HCT116 (cell line): ENCODE measurements at places on chromosomes 2 and 18. TPM values are rescaled to one million over a fixed set of nuclear protein-coding genes. Genes with fewer than 3 reads are reported as not detected.

DNA sequence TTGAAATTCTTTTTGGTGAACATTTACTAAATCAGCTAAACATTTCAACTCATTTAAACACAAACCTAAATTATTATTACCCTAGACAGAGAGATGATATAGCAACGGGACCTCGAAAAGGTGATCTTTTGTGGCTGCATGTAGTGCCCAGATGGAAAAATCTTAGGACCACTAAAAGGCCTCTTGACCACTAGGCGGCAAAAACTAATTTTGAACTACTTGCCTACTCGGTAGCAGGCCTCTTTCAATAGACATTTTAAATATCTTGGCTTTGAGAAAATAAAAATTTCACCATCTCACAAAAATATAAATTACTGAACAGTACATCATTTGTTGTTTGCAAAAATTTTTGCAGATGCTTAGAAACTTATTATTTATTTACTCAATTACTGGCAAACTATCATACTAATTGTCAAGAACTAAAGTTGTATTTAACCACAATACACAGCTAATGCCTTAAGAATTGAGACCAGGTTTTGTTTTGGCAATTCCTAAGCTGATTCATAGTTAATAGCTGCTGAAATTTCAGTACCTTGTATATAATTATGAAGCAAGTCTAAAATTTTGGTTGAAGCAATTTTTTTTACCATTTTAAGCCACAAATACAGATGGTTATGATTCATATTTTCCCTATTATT, 9.4 kb downstream of the COL3A1 start:
- no peak overlapping the region for H3K4me3 ChIP-seq
- peak; percentile 34 for DNase-seq
- no peaks in the 10 kb centered on the region for H3K36me3 ChIP-seq
- peaks cover 7% of the 10 kb centered on the region; the same call in 1 of the 2 replicates for H3K4me1 ChIP-seq
- H3K27me3 ChIP-seq, result no peaks in the 10 kb centered on the region

DNA sequence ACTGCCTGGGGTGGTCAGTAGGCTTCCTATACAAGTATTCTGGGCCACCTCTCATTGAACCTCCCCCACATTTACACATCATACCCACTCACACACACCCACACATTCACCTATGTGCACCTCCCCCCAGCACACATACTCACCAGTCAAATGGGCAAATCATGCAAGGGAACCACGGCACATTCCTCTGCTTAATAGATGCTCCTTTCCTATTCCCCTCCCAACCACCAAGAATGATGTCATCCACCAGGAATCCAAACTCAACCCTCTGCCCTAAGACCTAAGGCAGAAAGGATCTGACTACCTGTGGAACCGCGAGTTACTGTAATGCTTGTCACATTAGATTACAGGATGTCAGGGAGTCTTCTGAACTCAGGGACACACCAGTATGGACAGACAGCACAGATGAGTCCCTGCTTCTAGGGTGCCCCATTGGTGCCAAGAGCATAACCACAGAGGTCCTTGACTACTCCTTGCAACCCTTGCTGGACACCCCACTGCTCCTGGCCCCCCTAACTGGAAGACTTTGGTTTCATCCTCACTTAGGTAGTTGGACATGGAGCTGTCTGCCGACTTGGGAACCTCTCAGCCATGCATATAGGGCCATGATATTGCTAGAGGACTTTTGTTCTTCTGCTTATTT, 21.5 kb upstream of the CAB39 start:
- DNase-seq, result peak; percentile 71
- H3K4me1 ChIP-seq, result peaks cover 38% of the 10 kb centered on the region
- H3K4me3 ChIP-seq, result peak overlapping the region; percentile 41
- H3K36me3 ChIP-seq, result no peaks in the 10 kb centered on the region

- H3K36me3 ChIP-seq, result no peaks in the 10 kb centered on the region
- DNase-seq, result no peak
- no peak overlapping the region for H3K4me3 ChIP-seq
These were observed 39.4 kb downstream of the AGAP1 start for GRCh38 chr2:235533198-235533597.

GRCh38 chr2:59733567-59733930, 819.9 kb downstream of the BCL11A start:
- H3K36me3 ChIP-seq, result no peaks in the 10 kb centered on the region
- H3K27ac ChIP-seq, result no peak overlapping the region
- H3K27me3 ChIP-seq, result no peaks in the 10 kb centered on the region
- H3K4me3 ChIP-seq, result no peak overlapping the region

- no peak overlapping the region for H3K27ac ChIP-seq
- no peak for DNase-seq
These were observed 168.3 kb upstream of the POU3F3 start for GRCh38 chr2:104685591-104685990.

DNA sequence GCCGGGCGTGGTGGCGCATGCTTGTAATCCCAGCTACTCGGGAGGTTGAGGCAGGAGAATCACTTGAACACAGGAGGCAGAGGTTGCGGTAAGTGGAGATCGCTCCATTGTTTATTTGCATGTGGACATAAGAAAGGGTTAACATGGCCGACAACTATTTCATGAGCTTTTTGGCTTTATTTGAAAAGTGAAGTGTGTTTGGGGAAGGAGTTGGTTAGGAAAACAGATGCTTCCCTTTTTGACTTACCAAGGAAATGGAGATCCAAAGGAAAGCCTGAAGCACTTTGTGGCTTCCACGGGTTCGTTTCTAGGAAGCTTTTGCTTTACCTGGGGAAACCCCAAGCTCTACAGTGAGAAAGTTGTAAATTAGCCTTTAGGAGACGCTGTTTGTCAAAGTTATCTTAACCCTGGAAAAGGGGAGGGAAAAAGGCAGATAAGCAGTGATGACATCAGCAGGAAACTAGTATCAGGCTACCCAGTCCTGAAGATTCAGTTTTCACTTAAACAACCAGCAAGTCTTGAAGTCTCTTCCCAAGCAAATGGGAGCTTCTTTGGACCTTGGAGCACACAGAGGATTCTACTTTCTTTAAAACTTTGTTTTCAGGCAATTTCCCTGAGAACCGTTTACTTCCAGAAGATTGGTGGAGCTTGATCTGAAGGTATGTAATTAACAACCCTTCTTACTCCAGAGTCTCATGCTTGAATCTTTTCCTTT, at the start of gene CASP10:
CASP10 (plus strand) TSS at position 492 of the 715 bp plus-strand sequence. CDS start 2,637 bp downstream, outside the sequence.
- no peaks in the 10 kb centered on the region for H3K36me3 ChIP-seq
- DNase-seq, result peak; percentile 53
- H3K4me1 ChIP-seq, result no peaks in the 10 kb centered on the region
- H3K27ac ChIP-seq, result no peak within 1 kb of the TSS
- no peaks in the 10 kb centered on the region for H3K27me3 ChIP-seq

DNA sequence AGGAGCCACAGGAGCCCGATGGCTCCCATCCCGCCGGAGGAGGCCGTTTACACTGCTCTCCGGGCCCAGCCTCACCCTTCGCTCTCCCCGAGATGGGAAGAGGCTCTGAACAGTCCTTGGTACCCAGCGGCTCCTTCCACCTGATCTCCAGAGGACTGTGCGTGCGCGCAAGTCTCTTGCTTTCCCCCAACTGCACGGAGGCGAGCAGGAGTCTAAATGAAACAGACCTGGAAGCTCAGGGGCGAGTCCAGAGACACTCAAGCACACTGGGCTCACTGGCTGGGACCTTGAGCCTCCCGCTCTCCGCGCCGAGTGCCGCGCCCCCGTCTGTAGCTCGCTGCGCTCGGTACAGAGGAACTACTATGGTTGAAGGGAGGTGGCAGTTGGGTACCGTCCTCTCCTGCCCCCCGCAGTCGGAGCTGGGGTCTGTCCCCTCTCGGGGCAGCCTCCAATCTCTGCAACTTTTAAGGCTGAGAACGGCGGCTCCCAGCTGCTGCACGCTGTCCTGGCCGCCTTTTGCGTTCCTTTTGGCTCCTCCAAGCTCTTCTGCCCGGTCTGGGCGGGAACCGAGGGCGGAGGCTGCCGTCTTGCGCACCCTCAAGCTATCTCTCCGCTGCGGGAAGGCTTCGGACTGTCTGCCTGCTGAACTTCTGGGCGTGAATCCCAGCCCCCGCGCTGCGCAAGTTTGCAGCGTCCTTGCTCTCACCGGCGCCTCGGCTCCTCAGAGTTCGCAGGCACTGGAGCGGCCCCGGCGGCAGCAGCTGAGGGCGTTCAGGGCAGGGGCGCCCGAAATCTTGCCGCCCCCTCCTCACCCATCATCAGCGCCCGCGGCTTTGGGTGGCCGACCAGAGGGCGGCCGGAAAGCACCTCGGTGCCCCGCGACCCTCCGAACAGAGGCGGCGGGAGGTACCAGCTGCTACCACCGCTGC, 491 bp downstream of the ALK start:
- DNase-seq, result no peak
- no peak overlapping the region for H3K4me3 ChIP-seq
- H3K27me3 ChIP-seq, result peaks cover 31% of the 10 kb centered on the region
- H3K4me1 ChIP-seq, result no peaks in the 10 kb centered on the region
- H3K36me3 ChIP-seq, result no peaks in the 10 kb centered on the region

DNA sequence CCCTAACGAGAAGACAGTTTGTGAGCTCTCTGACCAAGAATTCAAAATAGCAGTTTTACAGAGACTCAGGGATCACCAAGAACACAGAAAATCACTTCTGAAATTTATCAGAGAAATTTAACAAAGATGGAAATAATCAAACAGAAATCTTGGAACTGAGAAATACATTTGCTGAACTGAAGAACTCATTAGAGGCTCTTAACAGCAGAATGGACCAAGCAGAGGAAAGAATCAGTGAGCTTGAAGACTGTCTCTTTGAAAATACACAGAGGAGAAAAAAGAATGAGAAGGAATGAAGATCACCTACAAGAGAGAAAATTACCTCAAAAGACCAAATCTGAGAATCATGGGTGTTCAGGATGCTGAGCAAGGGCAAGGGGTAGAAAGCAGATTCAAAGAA, 29.7 kb downstream of the ASB1 start:
- H3K36me3 ChIP-seq, result peaks cover 6% of the 10 kb centered on the region
- no peaks in the 10 kb centered on the region for H3K27me3 ChIP-seq
- no peak overlapping the region for H3K4me3 ChIP-seq
- no peak overlapping the region for H3K27ac ChIP-seq
- H3K4me1 ChIP-seq, result no peaks in the 10 kb centered on the region
- DNase-seq, result no peak

DNA sequence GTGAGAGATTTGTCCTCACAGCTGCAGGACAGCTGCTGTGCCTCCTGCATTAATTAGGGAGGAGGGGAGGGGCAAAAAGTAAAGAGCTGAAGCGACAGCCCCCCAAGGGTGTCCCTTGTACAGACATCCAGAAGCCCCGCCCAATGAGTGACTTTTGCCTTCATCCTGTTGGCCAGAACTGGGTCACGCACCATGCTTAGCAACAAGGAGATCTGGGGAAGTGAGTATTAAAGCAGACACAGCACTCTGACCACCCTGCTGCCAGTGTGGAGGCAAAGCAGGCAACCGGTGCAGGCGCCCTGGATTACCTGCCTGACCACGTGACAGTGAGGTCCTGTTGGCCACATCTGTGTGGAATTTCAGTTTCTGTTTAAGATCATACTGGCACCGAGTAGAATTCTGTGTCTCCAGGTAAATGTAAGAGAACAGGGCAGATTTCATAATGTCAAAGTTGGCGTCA, 21.5 kb upstream of the BIN1 start:
- no peaks in the 10 kb centered on the region for H3K36me3 ChIP-seq
- peak overlapping the region; percentile 30; the same call in 1 of the 2 replicates for H3K27ac ChIP-seq
- H3K27me3 ChIP-seq, result no peaks in the 10 kb centered on the region
- DNase-seq, result peak; percentile 77
- peaks cover 13% of the 10 kb centered on the region for H3K4me1 ChIP-seq

- H3K4me1 ChIP-seq, result no peaks in the 10 kb centered on the region
- no peak for DNase-seq
- H3K36me3 ChIP-seq, result peaks cover 18% of the 10 kb centered on the region; the same call in 1 of the 2 replicates
These were observed 116.2 kb downstream of the RAB3GAP1 start for GRCh38 chr2:135168204-135168856.

GRCh38 chr18:77068321-77069312, 64.0 kb downstream of the MBP start:
- H3K27me3 ChIP-seq, result no peaks in the 10 kb centered on the region
- peak overlapping the region; percentile 67 for H3K27ac ChIP-seq
- DNase-seq, result no peak
- no peak overlapping the region for H3K4me3 ChIP-seq
- H3K36me3 ChIP-seq, result no peaks in the 10 kb centered on the region
- H3K4me1 ChIP-seq, result peaks cover 46% of the 10 kb centered on the region

IL37 gene
- total RNA-seq, result not detected

ALLC gene
- not detected for total RNA-seq

SERPINB12 gene
- not detected for total RNA-seq

MAPRE3 gene
- total RNA-seq, result 12.1 TPM

TWIST2 gene
- total RNA-seq, result not detected
